ENCODE measurements at places on chromosomes 16 and 17. TPM values are rescaled to one million over a fixed set of nuclear protein-coding genes. Genes with fewer than 3 reads are reported as not detected.

GRCh38 chr17:16443511-16444257 is 28.3 kb downstream of the TRPV2 start:
- H3K27me3 ChIP-seq = no peaks in the 10 kb centered on the region
- no peak for DNase-seq
- H3K4me1 ChIP-seq = peaks cover 44% of the 10 kb centered on the region
- no peak overlapping the region for H3K4me3 ChIP-seq

- H3K27me3 ChIP-seq = no peaks in the 10 kb centered on the region
- no peak overlapping the region for H3K27ac ChIP-seq
- H3K4me1 ChIP-seq = peaks cover 15% of the 10 kb centered on the region
- peaks cover 32% of the 10 kb centered on the region for H3K36me3 ChIP-seq
- no peak for DNase-seq
Measured at GRCh38 chr16:56428091-56428490, 2.7 kb upstream of the AMFR start.

GRCh38 chr16:87374313-87374712 is 9.3 kb downstream of the FBXO31 start:
- peaks cover 18% of the 10 kb centered on the region for H3K36me3 ChIP-seq
- H3K27me3 ChIP-seq = no peaks in the 10 kb centered on the region
- DNase-seq = no peak
- H3K4me1 ChIP-seq = peaks cover 25% of the 10 kb centered on the region

The MT1M gene
- total RNA-seq = not detected

- H3K4me1 ChIP-seq = no peaks in the 10 kb centered on the region
- DNase-seq = no peak
- no peaks in the 10 kb centered on the region for H3K27me3 ChIP-seq
- no peak overlapping the region for H3K4me3 ChIP-seq
Measured at GRCh38 chr17:55390364-55390977, 31.2 kb downstream of the MMD start.

The MILR1 gene
- total RNA-seq = not detected

DNA sequence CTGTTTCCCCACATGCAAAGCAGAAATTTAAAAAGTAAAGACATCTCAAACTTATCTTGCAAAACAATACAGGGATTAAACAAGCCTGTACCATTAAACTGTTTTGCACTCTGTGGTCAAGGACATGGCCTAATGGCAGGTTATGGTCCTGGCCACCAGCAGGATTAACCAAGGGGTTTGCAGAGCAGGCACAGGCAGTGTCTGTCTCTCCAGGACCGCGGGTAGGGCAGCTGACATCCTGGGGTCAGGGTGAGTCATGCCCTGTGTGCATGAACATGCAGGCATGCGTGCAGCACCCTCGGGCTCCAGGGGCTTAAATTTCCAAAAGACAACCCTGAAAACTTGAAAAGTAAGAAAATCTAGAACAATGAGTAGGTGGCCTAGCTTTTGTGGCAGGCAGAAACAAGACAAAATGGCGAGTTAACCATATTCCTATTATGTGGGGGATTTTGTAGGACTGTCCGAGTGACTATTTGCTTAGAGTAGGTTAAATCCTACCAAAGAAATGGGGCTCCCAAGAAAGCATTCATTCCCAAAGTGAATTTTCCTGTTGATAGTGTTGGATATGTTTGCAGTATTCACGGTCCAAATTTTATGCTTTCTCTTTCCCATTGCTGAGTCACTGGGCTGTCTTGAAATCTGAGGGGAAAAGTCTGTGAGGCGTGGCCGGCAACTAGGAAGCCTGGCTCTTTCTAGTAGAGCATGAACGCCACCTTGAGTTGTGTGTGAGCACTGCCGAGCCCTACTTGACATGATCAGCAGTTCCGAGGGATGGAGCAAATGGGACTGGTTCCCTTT is 158.4 kb upstream of the FAM20A start:
- DNase-seq = peak; percentile 88
- no peaks in the 10 kb centered on the region for H3K36me3 ChIP-seq
- peak overlapping the region; percentile 63 for H3K4me3 ChIP-seq
- H3K27me3 ChIP-seq = no peaks in the 10 kb centered on the region
- peaks cover 10% of the 10 kb centered on the region for H3K4me1 ChIP-seq

The PYY gene
- not detected for total RNA-seq

The DNAI2 gene
- 0.09 TPM for total RNA-seq

The CPHXL2 gene
- not detected for total RNA-seq

DNA sequence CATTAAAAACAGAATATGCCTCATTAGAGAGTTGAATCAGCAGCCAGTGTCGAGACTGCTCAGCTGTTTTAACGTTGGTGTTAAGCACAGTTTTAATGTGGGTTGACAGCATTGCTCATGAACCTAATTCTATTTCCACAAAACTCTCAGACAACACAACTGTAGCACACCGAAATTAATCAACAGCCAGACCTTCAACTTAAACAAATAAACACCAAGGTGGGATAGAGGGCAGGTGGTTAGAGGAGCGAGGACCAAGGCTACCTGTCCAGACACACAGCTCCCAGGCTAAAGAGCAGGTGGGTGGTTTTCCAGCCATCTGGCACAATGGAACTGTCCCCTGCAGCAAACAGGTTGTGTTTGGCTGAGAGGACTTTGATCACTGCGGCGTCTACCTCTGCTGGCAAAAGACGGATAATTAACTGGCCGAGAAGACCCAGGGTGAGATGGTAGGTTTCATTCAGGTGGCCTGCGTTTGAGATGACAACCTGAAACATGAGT is 69.6 kb upstream of the ATP2A3 start:
- DNase-seq = no peak
- H3K36me3 ChIP-seq = peaks cover 58% of the 10 kb centered on the region
- no peak overlapping the region for H3K27ac ChIP-seq
- H3K4me1 ChIP-seq = no peaks in the 10 kb centered on the region

DNA sequence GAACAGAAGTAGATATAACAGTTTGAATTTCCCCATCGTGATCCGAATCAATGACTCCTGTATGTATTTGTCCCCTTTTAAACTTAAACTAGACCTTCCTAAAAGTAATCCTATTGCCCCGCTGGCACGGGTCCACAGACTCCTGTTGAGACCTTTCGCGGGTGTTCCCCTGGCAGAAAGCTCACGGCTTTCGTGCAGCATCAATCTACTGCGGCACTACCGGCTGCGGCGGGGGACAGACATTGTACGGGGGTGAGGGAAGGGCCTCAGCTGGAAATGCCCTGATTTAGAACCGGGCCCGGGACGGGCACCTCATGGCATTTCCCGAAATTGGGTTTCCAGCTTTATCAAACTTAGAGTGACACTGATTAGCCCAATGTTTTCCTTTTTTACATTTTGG is 14.6 kb downstream of the IL32 start:
- H3K27me3 ChIP-seq = no peaks in the 10 kb centered on the region
- H3K4me3 ChIP-seq = no peak overlapping the region
- DNase-seq = no peak
- H3K36me3 ChIP-seq = peaks cover 49% of the 10 kb centered on the region
- peaks cover 58% of the 10 kb centered on the region for H3K4me1 ChIP-seq
- H3K27ac ChIP-seq = peak overlapping the region; percentile 64

The DRG2 gene
- total RNA-seq = 60.8 TPM

The KREMEN2 gene
- total RNA-seq = 0.28 TPM

The MAPK7 gene
- 20.5 TPM for total RNA-seq

- peaks cover 56% of the 10 kb centered on the region for H3K27me3 ChIP-seq
- peaks cover 20% of the 10 kb centered on the region for H3K4me1 ChIP-seq
- no peak for DNase-seq
- no peak overlapping the region for H3K27ac ChIP-seq
- H3K4me3 ChIP-seq = no peak overlapping the region
Measured at GRCh38 chr17:7711051-7711755, 6.2 kb downstream of the EFNB3 start.

DNA sequence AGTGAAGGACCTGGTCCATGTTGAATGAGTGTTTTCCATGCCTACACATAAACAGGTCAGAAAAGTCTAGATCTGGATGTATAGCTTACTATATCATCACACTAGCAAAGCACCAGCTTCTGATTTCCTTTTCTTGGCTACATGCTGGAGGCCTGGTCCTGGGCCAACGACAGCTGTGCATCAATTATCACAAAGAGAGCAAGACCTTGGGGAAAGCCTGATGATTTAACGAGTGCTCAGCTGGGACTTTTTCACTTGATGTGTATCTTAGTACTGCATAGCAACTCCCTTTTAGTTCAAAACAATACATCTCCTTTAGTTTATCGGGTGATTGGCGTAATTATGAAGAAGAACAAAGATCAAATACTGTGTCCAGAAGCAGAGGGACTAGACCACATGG is 358.2 kb downstream of the KIF2B start:
- no peaks in the 10 kb centered on the region for H3K27me3 ChIP-seq
- H3K36me3 ChIP-seq = no peaks in the 10 kb centered on the region
- DNase-seq = no peak
- H3K4me3 ChIP-seq = no peak overlapping the region
- H3K27ac ChIP-seq = no peak overlapping the region

The NPIPB13 gene
- 21.1 TPM for total RNA-seq

DNA sequence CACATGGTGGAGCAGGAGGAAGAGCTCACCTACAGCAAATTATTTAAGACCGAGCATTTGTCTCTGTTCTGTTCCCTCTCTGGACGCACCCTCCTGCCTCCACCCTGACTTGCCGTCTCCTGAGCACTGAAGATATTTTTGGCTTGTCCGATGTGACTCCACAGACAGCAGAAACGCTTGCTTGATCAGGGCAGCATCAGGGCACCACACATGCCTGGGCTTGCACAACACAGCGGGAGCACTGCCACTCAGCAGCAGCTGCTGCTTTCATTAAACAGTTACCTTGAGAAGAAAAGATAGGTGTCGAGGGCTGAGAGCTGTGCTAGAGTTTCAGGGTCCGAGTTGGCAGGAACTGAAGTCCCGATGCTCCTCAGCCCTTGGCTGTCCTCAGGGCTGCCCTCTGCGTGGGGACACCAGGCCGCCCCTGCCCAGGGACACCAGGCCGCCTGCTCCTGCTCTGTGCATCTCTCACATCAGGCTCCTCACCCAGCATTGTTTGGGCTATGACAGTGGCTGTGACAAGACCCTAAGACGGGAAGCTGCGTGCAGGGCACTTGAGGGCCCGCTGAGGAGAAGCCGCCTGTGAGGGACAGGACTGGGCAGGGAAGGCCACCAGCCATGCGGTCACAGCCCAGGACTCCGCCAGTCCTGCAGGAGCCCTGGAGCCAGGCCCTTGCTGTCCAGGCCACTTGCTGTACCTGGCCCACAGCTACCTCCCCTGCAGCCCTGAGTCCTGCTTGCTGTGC is 21.3 kb upstream of the CDH15 start:
- peaks cover 2% of the 10 kb centered on the region for H3K4me1 ChIP-seq
- DNase-seq = no peak
- peaks cover 42% of the 10 kb centered on the region for H3K36me3 ChIP-seq
- H3K4me3 ChIP-seq = no peak overlapping the region
- no peak overlapping the region for H3K27ac ChIP-seq

- no peak overlapping the region for H3K27ac ChIP-seq
- no peak for DNase-seq
- no peaks in the 10 kb centered on the region for H3K36me3 ChIP-seq
- no peak overlapping the region for H3K4me3 ChIP-seq
Measured at GRCh38 chr16:12158428-12158827, 181.9 kb downstream of the SNX29 start.

DNA sequence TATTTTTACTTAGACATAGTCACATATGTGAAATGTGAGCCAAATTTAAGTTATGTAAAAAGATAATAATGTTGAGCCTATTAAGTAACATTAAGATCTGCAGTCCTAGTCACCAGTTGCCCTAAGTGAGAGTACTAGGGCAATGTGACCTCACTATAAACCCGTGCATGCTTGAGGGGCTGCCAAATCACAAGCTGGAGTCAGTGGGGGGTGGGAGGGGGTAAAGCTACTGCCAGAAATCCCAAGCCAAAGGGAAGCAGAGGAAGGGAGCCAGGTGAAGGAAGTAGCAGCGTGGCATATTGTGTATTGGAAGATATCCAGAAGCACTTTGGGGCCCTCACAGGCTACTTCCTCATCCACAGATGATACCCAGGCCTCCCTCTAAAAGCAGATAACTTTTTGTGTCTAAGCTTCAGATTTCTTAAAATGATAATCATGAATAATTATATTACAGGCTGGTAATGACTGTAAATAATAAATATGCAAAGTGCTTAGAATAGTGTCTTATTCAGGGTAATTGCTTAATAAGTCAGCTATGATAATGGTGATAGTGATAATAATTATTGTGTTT is 134.1 kb downstream of the CA10 start:
- H3K27ac ChIP-seq = no peak overlapping the region
- no peaks in the 10 kb centered on the region for H3K4me1 ChIP-seq
- H3K4me3 ChIP-seq = no peak overlapping the region
- H3K36me3 ChIP-seq = no peaks in the 10 kb centered on the region
- H3K27me3 ChIP-seq = no peaks in the 10 kb centered on the region

GRCh38 chr17:83162035-83162745 is 82.8 kb downstream of the METRNL start:
- no peaks in the 10 kb centered on the region for H3K4me1 ChIP-seq
- no peak overlapping the region for H3K4me3 ChIP-seq
- H3K36me3 ChIP-seq = no peaks in the 10 kb centered on the region
- H3K27ac ChIP-seq = no peak overlapping the region
- DNase-seq = no peak

- no peak overlapping the region for H3K27ac ChIP-seq
- no peaks in the 10 kb centered on the region for H3K36me3 ChIP-seq
- no peaks in the 10 kb centered on the region for H3K4me1 ChIP-seq
- H3K4me3 ChIP-seq = no peak overlapping the region
- H3K27me3 ChIP-seq = no peaks in the 10 kb centered on the region
Measured at GRCh38 chr16:58832386-58832895, 98.3 kb upstream of the GOT2 start.

GRCh38 chr16:67091906-67092566 is 17.7 kb upstream of the PHAF1 start:
- no peaks in the 10 kb centered on the region for H3K27me3 ChIP-seq
- peaks cover 10% of the 10 kb centered on the region for H3K4me1 ChIP-seq
- no peak overlapping the region for H3K4me3 ChIP-seq
- H3K27ac ChIP-seq = peak overlapping the region; percentile 82
- H3K36me3 ChIP-seq = peaks cover 30% of the 10 kb centered on the region
- DNase-seq = no peak

DNA sequence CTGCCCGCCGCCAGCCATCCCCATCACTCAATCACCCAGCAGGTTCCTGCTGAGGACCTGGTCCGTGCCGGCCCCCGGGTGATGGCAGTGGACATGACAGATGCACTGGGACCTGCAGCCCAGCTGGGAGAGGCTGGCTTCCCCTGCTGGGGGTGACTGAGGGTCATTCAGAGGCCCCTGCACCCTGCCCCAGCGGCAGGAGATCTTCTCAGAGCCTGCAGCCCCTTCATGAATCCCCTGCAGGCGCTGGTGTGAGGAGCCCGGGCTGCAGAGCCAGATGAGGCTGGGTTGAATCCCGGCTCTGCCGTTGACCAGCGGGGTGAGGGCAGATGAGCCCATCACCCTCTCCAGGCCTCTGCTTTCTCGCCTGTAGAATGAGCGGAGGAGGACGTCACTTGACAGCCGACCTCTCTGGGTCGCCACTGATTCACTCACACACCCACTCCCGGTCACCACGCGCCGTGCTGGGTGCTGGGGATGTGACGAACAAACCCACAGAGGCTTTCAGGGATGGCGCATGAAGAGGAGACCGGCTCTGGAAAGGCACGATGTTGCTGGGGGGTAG is 95.2 kb upstream of the CIBAR2 start:
- H3K27ac ChIP-seq = no peak overlapping the region
- no peaks in the 10 kb centered on the region for H3K27me3 ChIP-seq
- no peak for DNase-seq
- no peak overlapping the region for H3K4me3 ChIP-seq

The TSR3 gene
- 81.5 TPM for total RNA-seq
